NCI-H2081 treated with DMSO at 0.1 percent for 48 hours (cell line): ENCODE measurements at places on chromosomes 7 and 10.

DNA sequence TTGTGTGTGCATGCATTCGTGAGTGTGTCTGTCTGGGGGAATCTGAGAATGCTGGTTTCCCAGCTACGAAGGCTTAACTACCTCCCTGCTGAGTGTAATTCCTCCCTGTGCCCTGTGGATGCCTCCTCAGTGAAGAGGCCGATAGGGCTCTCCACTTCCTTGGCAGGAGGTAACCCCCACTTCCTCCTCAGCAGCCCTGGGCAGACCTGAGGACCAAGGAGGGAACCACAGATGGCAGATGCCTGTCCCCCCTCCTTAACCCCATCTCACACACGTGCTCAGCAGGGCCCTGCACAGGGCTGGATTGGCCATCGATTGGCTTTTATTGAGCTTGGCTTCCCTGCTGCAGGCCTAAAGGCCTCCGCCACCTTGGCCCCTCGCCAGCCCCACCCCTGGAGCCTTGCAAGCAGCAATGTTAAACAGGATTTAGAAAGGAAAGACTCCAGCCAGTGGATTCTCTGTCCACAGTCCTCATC is 45.6 kb upstream of the LRRC4 start:
- no peak for DNase-seq

- DNase-seq: no peak
These were observed 5.7 kb downstream of the ZNF92 start for GRCh38 chr7:65379318-65379717.

DNA sequence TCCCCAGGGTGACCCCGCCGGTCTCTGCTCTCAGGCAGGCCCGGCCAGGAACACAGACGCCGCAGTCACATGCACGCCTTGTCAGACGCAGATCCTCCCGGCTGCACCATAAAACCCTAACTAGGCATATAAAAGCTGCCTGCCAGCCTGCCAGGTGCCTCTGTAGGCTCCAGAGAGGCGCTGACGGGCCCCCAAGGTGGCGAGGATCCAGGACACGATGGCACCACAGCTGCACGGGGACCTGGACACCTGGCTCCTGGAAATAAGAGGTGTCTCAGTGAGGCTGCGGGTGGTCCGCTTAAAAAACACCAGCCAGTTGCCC is 21.9 kb upstream of the GDF10 start:
- DNase-seq: no peak

DNA sequence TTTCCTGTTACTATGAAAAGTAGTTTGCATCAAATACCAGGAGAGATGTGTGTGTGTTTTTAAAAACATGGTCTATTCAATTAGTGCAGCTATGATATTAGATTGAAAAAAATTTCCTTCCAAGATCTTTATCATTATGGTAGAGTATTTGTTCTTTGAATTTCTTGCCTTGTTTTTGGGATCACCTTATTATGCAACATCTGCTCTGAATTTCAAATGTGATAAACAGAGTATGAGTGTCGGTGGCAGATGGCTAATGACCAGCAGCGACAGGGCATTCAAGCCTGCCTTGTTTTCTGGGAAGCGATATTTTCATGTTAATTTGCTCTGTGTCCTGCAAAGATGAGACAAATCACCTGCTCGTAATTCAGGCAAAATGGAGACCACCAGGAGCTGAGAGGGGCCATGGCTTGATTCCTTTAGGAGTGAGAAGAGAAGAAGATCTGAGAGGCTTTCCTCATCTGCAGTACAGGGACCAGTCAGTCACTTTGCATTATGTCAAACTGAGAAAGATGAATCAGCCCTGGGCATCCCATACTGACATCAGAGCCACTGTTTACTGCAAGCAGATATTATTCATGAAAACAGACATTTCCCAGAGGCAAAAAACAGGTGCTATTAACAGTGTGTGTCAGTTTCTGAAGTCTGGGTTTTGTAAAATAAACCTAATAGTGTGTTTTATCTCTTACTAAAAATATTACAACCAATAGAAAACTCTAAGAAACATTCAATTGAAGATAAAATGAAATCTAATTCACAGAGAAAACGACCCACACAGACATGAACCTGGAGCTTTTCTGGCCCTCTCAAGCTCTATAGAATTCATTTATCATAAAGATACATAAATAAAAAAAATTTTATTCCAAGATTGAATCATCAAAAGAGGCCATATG is 67.6 kb downstream of the CDK6 start:
- DNase-seq: no peak

DNA sequence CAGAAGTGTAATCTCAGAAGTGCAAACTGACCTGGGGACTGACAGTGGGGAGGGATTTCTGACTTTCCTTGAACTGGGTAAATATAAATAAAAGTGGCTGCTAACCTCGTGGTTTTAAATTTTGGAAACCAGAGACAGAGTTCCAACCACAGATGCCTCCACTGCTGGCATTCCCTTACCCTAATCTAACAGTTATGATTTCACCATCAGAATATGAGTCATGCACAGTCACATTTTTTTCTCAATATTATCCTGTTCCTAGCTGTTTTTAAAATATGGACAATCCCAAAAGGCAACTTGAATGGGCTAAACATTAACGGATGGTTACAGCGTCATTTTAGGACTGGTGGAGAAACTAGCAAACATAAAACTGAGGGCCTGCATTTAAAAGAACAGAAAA is 264.3 kb upstream of the INHBA start:
- DNase-seq: no peak

GRCh38 chr7:13031468-13031867 is 344.0 kb downstream of the ARL4A start:
- DNase-seq: no peak

GRCh38 chr7:25996006-25996408 is 156.0 kb upstream of the NFE2L3 start:
- no peak for DNase-seq

DNA sequence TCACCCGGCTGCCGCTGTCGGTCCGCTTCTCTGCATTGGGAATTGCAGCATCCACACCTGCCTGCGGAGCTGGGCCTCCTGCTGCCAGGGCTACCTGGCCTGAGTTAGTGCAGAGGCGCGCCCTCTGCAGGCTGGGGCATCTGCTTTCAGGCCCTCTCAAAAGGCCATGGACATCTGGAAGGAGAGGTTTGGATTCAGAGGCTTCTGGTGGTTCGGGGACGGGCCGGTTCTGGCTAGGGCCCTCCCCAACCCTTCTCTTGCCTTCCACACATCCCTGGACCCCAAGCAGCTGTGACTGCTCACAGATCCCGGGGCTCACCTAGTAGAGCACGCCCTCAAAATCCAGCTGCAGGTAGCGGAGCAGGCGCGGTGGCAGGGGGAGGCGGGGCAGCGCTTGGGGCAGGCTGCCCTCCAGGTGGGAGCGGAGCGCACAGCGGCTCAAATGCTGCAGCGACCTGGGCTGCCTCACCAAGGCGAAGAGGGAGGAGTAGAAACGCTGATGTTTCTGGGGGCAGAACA is 8.4 kb upstream of the GBX1 start:
- no peak for DNase-seq

DNA sequence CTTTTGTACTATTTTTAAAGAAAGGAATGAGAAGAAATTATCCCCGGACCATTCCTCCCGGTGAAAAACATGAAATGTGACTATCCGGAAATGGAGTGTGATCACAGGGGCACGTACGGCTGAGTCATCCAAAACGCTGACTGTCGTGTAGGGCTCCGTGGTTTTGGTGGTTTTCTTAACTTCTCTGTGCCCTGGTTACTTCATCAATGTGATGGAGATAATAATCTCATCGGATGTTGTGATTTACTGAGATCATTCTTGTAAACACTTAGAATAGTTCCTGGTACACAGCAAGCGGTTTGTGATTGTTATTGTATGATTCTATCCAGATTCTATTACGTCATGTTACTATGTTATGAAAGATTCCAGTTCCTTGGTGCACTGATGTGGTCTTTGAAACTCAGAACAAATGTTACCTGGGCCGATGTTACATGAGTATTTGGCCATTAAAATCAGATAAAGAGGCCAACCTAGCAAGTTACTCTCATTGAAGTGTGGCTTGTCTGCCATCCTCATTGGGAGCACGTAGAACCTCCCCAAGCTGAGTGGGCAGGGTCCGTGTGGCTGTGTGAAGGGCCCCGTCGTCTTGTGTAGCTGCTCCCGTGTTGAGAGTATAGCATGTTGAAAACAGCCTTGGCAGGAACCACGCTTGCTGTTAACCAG is 99.5 kb downstream of the CAMK1D start:
- no peak for DNase-seq
